ENCODE measurements at places on chromosomes 12 and 14. TPM values are rescaled to one million over a fixed set of nuclear protein-coding genes. Genes with fewer than 3 reads are reported as not detected.

Gene LMO3
- not detected for total RNA-seq

Gene CLEC9A
- not detected for total RNA-seq

Gene EPYC
- not detected for total RNA-seq

Gene IL22
- total RNA-seq = not detected

Gene COA8
- 83.8 TPM for total RNA-seq

Gene MIP
- total RNA-seq = not detected

Gene KLRG1
- total RNA-seq = 2.5 TPM

Gene PRPF40B
- total RNA-seq = 15.3 TPM

Gene RITA1
- total RNA-seq = 36.0 TPM

Gene HOXC11
- 0.96 TPM for total RNA-seq

- DNase-seq = no peak
Observed at GRCh38 chr12:122533856-122534255, 6.8 kb downstream of the KNTC1 start.

DNA sequence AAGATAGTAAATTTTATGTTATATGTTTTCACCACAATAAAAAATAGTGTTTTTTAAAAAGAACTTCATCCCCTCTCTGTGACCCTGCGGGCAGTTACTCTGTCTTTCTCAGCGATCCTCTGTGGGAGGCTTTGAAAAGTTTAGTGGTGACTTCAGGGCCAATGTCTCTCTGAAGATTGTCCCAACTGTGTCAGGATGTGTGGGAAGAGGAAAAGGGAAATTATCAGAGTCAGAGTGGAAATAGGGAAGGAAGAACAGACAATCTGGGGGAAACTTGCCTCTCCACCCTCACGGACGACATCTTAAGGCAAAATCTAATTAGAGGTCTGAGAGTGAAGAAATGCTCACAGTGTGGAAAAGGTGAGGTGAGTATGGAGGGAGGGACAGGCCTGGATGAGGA lies 3.5 kb upstream of the OR10P1 start:
- no peak for DNase-seq

GRCh38 chr12:121753844-121754264 lies 39.6 kb downstream of the RHOF start:
- DNase-seq = no peak

GRCh38 chr14:92610849-92611271 lies 97.3 kb downstream of the RIN3 start:
- no peak for DNase-seq

GRCh38 chr12:2083008-2083407 lies 30.2 kb downstream of the CACNA1C start:
- DNase-seq = no peak

- DNase-seq = no peak
Observed at GRCh38 chr14:24612196-24612595, 2.7 kb upstream of the GZMH start.

GRCh38 chr14:46322730-46323403 lies 328.7 kb downstream of the RPL10L start:
- no peak for DNase-seq

DNA sequence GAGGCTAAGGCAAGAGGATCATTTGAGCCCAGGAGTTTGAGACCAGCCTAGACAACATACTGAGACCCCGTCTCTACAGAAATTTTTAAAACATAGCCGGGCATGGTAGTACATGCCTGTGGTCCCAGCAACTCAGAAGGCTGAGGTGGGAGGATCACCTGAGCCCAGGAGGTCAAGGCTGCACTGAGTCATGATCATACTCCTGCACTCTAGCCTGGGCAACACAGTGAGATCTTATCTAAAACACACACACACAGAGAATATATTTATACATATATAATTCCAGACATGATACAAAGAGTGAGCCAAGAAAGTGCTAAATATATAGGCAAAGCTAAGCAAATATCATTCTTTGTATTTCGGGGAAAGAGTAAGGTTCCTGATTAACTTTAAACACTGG lies 9.4 kb downstream of the ZFC3H1 start:
- DNase-seq = no peak

GRCh38 chr14:24806061-24806678 lies 172.2 kb upstream of the GZMB start:
- DNase-seq = no peak

DNA sequence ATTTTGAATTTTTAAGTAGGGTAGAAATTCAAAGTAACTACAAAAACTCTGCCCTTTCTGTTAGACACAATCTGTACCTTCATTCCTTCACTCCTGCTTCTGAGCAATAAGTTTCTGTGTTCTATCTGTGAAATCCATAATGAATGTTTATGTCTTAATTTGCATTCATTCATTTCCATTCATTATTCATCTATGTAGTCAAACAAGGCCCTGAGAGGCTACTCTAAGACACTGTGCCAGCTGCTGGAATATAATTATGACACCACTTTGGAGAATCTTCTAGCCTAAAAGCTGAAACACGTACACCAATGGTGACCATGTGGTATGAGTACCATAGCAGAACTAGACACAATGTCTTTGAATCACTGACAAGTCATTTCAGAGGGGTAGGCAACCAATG lies 199.9 kb upstream of the FAR2 start:
- no peak for DNase-seq

- DNase-seq = no peak
Observed at GRCh38 chr14:67645414-67645813, 25.7 kb downstream of the ARG2 start.

DNA sequence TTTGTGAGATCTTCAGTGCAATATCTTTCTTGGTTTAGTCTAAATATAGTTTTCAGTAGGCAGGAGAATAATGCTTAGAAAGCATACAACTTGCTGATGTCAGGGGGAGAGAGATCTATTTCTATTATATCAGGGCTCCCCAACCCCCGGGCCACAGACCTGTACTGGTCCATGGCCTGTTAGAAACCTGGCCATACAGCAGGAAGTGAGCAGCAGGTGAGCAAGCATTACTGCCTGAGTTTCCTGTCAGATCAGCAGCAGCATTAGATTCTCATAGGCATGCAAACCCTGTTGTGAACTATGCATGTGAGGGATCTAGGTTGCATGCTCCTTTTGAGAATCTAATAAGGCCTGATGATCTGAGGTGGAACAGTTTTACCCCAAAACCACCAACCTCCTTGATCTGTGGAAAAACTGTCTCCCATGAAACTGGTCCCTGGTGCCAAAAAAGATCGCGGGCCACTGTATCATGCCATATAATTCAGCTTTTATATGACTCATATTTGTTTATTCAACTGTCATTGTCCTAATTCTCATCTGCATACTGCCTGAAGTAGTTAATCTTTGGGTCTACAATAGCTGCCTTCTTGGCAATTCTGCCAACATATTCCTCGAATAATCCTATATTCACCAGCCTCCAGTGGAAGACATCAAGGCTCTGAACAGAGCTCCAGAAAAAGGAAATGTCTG lies 163.6 kb upstream of the DYRK2 start:
- no peak for DNase-seq

GRCh38 chr12:124293286-124294003 lies 1.4 kb upstream of the RFLNA start:
- DNase-seq = no peak

DNA sequence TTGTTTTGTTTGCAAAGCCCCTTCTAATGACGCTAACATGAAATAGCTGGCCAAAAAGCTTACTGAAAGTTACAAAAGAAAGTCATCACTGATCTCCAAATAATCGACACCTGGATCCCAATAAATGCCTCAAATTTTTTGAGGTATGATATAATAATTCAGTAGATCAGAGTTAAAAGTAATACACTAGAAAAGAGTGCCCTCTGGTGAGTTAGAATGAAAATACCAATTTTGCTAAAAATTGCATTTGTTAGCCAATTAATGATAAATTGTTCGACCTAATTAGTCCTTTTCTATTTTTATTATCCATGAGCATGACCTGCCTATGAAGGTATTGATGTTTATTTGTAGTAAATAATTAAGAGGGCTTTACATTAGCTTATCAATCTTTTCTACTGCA lies 78.6 kb downstream of the CEP128 start:
- DNase-seq = no peak

- peak; percentile 67 for DNase-seq
Observed at GRCh38 chr12:12606781-12607589, 4.7 kb upstream of the CREBL2 start.

DNA sequence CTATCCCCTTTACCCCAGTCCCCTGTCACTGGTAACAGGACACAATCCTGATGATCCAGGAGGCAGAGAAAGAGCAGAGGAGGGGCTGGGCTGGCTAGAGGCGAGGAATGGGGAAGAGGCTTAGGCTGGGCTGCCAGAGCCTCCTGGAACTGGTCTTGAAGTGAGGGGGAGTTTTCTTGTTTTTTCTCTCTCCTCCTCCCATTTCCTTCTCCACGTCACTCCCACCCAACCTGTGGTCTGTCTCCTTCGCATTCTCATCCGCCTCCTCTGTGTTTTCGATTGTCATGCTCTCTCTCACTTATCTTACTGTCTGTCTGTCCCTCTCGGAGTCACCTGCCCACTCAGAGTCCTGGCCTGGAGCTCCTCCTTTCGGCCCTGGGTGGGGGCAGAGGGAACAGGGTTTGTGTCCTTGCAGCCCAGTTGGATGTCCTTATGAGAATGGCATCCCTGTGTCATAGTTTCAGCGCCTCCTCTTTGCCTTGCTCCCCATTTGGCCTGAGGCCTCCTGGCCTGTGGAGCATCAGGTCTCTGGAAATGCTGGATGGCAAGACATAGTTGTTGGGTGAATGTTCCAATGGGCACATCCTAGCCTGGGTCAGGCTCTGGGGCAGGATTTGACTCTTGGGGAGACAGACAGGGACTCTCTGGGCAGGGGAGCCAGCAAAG lies 3.4 kb upstream of the KRT80 start:
- DNase-seq = no peak

GRCh38 chr14:95256002-95256775 lies 63.5 kb downstream of the CLMN start:
- peak; percentile 83 for DNase-seq

DNA sequence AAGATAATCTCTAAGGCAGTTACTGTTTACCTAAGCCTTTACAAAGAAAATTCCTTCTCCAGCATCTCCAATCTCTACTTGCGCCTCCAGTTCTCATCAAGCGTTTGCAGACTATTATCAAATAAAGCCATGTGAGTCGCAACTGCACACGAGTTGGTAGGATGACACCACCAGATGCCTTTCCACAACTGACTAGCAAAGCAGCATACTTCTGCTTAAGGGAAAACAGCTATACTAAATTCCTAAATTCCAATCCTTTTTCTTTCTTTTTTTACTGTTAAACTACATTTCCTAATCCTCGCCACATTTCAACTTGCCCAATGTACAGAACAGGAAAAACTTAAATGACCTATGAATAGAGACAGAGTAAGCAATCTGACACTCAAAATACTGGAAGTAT lies 166.7 kb downstream of the ITPR2 start:
- DNase-seq = no peak

DNA sequence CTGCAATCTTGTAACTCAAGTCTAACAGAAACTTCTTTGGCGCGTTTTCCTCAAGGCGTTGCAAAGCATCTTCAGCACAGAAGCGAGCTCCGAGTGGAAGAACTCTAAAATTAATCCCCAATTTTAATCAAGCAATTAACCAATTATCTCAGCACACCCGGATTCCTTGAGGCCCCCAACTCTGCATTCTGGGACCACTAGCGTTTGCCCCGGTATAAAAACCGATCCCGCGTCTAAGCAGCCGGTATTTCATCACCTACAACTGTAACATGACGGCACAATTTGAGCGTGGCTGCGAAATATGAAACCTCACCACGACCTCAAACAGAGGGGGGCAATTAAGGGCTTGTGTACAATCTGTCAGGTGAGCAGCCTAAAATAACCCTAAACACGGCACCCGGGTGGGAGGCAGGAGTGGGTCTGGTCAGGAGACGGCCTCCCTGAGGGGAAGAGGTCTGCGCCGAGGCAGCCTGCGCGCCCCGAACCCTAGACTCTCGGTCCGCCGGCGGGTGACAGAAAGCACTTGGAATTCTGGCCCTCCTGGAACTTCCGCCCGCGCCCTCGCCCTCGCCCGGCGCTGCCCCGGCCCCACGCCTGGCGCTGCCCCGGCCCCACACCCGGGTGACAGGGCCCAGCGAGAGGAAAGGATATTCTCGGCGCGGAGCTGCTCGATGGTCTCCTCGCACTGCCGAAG lies 594 bp downstream of the ZCCHC8 start:
- DNase-seq = peak; percentile 19

DNA sequence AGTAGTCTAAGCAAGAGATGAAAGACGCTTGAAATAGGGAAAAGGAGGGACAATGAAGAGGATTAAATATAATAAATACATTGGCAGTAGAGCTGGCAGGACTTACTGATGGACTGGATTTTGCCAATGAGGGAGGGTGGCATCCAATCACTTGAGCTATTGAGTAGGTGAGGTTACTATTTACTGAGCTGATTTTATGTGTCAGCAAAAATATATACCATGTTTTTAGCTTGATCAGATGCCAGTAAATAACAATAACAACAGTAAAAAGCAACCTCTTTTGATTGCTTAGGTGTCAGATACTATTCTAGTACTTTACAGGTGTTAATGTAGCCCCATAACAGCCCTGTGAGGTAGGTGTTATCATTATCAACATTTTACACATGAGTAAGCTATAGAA lies 187.5 kb upstream of the LMNTD1 start:
- DNase-seq = no peak

- no peak for DNase-seq
Observed at GRCh38 chr14:95235351-95235750, 78.0 kb upstream of the DICER1 start.

GRCh38 chr14:56422703-56423213 lies 156.8 kb upstream of the TMEM260 start:
- DNase-seq = peak; percentile 26

DNA sequence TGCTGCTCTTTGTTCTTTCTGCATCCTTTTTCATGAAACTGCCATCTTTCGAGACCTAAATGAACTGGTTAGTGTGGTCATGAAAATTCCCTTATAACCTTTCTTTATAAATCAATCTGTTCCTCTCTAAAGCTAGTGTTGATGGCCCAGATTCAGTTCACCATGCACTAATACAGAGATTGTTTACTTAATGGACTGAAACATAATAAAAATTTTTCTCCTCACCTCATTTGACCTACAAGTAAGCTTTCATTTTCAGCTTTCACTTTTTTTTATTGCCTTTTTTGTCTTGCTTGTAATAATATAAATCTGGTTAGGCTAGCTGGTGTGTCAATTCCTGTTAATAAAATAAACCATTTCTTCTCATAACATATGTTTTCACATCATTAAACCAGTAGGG lies 183.8 kb downstream of the CCDC59 start:
- no peak for DNase-seq

GRCh38 chr14:61196792-61197191 lies 84.3 kb downstream of the TMEM30B start:
- no peak for DNase-seq

- no peak for DNase-seq
Observed at GRCh38 chr14:62889364-62889763, 155.9 kb downstream of the KCNH5 start.

Measured in kidney epithelial cell (primary cell).